ENCODE measurements at places on chromosomes 6 and 20.

GRCh38 chr6:42366999-42367352 is 84.8 kb downstream of the TRERF1 start:
- DNase-seq, result no peak

DNA sequence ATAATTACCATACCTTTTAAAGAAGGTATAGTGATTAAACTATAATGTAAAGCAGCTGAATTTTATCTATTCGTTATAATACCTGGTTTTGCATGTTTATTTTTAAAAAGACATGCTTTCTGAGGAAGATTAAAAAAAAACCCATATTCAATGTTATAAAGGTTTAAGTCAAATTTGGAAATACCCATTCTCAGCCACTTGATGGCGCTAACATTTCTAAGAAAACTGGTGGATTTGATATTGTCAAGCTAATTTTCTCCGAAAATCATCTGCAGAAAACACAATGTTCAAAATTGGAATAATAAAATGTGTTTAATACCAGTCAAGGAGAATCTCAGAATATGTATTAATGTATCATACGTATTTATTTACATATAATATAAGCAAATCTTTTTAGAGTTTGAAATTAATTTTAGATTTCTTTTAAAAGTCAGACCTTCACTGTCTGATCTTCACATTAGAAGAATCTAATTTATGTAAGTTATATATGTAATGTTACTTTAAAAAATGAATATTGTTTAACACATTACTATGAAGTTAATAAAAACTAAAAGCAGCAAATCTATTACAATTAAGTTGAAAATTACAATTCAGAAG is 35.0 kb downstream of the SHPRH start:
- no peak for DNase-seq

DNA sequence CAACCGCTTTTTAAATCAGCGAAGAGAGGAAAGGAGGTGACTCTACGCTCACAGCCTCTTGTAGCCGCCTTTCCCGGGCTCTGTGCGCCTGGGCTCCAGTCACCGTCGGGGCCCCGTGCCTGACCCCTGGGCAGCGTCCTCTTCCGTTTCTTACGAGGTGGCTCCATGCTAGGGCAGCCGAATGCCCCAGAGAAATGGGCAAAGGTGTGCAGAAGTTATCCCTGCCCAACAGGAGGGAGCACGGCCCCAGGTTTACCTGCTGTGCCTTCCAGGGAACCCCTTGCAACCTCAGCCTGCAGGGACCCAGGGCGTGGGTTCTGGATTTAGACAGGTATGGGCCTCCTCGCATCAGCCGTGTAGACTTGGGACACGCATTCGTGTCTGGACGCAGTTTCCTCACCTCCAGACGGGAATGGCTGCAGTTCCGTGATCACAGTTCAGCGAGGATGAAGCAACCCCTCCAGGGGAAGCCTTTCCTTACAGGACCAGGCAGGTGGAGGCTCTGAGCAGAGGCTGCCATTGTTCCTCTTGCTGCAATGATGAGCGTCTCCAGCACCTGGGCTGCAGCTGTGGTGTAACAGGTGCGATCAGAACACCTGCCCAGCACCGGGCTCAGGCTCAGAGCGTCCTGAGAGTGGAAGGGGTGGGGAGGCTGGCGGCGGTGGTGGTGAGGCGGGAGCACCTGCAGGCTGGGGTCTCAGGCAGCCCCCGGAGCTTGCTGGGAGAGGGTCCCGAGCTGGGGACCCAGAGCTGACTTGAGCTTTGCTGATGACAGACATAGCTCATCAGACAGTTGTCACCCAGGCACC is 81.3 kb upstream of the BHLHE23 start:
- DNase-seq, result peak; percentile 3

- DNase-seq, result peak; percentile 85
Observed at GRCh38 chr20:325889-326644, 715 bp downstream of the SOX12 start.

DNA sequence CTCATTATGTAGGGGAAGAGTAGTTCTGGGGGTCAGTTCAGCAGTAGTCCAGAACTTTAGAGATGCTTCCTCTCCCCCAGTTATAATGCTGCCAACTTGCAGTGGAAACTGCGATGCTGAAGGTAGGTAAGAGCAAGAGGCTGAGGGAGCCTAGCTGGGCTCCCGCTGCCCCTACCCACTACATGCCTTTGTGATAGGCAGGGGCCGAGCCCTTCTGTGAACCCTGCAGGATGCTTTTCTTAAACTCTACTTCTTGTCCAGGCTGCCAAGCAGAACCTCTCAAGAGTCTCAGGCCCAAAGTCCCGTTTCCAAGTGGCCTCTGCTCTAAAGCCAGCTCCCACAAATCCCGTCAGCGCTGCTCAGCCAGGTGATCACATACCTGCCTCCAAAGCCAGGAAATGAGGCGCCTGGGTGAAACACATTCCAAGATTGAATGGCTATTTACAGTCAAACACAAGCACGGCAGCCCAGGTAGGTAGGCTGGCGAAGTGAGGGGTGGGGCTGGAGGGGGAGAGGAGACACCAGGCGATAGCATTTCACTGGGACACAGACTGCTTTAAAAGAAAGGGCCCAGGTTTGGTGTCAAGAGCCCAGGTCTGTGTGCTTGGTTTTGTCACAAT is 150.7 kb downstream of the CD24 start:
- DNase-seq, result no peak

GRCh38 chr6:103193413-103193812 is 1666.3 kb downstream of the HACE1 start:
- no peak for DNase-seq

GRCh38 chr6:77456531-77457248 is 6.6 kb downstream of the HTR1B start:
- DNase-seq, result no peak

GRCh38 chr20:23415555-23415954 is 5.7 kb downstream of the NAPB start:
- DNase-seq, result no peak

GRCh38 chr6:163563318-163563717 is 148.8 kb downstream of the QKI start:
- no peak for DNase-seq

GRCh38 chr6:21039926-21040325 is 505.7 kb downstream of the CDKAL1 start:
- DNase-seq, result no peak

- no peak for DNase-seq
Observed at GRCh38 chr6:142857796-142858555, 87.0 kb downstream of the HIVEP2 start.

DNA sequence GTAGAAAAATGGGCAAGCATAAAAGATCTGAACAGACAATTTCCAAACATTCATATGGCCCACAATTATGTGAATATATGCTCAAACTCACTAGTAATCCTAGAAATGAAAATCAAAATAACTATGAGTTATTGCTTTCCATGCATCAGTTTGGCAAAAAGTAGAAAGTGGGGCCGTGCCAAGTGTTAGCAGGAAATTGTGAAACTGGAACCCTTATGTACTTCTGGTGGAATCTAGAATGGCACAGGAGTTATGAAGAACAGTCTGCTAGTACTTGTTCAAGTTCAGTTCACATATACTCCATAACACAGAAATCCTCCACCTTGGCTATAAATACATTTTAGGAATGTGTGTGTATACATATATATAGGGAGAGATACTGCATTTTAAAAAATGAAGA is 89.8 kb downstream of the EYA2 start:
- no peak for DNase-seq

DNA sequence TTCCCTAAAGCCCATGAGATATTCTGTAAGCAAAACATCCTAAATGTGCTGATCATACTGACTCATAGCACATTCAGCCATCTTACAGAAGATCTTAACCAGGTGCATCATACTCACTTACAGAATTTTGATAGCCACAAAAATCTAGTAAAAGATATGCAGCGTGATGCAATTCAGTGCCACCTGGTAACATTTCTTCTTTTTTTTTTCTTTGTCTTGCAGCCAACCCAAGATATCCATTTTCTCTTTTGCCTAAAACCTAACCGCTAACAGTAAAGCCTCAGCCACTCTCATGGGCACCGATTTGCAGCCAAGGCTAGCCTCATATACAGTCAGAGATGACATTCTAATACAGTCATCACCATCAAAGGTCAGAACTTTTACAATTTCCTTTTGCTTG is 293.3 kb downstream of the HACE1 start:
- no peak for DNase-seq

- no peak for DNase-seq
Observed at GRCh38 chr6:99559057-99559456, 9.4 kb downstream of the CCNC start.

DNA sequence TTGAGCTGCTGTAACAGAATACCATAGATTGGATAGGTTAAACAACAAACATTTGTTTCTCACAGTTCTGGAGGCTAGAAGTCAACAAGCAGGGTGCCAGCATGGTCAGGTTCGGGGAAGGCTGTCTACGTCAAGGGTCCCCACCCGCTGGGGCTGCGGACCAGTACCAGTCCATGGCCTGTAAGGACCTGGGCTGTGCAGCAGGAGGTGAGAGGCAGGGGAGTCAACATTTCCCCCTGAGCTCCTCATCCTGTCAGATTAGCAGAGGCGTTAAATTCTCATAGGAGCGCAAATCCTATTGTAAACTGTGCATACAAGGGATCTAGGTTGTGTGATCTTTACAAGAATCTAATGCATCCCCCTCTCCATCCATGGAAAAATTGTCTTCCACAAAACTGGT is 3.8 kb downstream of the ADGB start:
- DNase-seq, result no peak

DNA sequence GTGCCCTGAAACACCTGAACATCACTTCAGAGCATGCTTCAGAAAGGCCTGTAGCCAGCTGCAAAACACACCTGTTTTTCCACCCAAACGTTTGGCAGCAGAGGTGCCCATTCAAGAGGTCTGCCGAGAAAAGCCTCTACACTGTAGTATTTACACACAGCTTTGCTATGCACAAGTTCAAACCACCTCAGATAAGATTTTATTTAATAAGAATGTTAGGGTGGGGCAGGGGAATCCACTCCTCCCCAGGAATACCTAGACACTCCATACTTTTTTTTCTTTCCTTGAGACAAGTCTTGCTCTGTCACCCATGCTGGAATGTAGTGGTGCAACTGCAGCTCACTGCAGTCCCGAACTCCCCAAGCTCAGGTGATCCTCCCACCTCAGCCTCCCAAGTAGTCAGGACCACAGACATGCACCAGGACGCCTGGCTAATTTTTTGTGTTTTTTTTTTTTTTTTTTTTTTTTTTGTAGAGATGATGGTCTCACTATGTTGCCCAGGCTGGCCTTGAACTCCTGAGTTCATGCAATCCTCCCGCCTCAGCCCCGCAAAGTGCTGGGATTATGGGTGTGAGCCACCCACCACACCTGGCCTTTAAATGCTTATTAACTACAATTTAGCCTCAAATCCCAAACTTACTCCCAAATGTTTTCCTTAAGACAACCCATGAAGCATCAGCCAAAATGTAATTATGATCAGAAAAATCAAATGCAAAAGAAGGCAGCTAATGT is 9.7 kb downstream of the MRPL14 start:
- DNase-seq, result no peak

Data from femur (tissue), 1 donor.